ENCODE measurements at places on chromosomes 3 and 15.

DNA sequence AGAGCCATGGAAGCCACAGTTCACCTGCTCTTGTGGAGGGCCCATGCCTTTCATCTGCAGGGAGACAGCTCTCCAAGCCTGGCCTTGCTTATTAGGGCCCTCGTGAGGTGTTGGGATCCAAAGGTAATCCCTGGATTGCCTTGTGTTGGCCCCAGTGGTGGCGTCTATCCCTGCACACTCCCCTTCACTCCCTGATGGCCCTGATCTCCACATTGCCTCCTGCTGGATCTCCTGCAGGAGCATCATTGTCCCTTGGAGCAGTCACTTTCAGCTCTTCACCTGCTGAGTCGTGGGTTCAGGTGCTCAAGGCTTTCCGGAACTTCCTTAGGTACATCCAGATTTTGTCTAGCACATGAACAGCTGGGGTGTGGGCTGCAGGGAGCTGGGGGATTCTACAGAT is 7.0 kb downstream of the PPCDC start:
- no peak for DNase-seq

GRCh38 chr15:68749365-68749764 is 71.3 kb downstream of the ANP32A start:
- no peak for DNase-seq

DNA sequence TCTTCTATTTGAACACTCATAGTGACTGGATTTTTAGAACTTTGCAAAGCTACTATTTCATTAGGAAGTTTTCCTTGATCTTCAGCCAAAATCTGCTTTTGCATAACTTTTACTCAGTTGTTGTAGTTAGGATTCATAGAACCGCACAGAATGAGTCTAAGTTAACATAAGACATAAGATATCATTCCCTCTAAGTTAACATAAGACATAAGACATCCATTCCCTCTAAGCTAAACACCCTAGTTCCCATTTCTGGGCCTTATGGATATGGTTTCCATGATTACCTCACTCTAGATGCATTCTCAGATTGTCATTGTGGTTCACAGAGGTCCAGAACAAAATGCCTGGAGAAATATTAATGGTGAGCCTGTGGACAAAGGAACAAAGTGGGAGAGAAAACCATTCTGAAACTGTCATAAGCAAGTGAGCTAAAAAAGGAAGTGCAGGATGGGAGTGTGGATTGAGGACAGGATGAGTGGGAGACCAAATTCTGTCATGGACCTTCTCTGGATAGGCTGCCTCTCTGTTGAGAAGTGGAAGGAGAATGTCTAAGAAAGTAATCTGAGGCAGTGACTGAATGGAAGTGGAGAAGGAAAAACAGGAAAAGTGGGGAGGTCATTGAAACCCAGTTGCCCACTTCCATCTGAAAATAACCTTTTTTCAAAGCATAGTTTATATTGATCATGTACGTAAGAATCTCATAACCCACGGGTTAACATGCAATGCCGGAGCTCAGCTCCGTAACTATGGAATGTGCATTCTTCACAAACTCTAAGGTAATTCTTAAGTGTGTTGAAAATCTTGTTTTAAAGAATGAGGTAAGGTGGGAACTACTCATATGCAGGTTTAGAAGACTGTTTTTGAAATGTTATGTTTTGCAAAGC is 37.4 kb upstream of the SECISBP2L start:
- DNase-seq = no peak

- no peak for DNase-seq
Measured at GRCh38 chr3:89851974-89852621, 744.7 kb downstream of the EPHA3 start.

DNA sequence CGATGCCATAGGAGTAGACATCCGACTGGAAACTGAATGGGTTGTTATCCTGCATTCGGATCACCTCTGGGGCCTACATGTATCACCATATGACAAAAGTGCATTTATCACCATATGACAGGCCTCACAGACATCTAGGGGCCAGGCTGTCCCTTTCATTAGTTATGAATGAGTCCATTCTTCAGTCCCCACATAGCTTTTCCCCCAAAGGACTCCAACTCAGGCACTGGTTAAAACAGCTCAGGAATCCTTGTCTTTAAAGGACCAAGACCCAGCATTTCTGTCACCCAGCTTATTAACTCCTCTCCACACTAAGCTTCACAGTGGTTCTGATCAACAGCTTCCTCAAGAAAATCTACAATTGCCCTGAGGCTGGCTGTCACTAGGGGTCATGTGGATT is 28.3 kb downstream of the MKRN2 start:
- DNase-seq = no peak

- DNase-seq = no peak
Measured at GRCh38 chr15:78207641-78208340, 26.6 kb downstream of the ACSBG1 start.

DNA sequence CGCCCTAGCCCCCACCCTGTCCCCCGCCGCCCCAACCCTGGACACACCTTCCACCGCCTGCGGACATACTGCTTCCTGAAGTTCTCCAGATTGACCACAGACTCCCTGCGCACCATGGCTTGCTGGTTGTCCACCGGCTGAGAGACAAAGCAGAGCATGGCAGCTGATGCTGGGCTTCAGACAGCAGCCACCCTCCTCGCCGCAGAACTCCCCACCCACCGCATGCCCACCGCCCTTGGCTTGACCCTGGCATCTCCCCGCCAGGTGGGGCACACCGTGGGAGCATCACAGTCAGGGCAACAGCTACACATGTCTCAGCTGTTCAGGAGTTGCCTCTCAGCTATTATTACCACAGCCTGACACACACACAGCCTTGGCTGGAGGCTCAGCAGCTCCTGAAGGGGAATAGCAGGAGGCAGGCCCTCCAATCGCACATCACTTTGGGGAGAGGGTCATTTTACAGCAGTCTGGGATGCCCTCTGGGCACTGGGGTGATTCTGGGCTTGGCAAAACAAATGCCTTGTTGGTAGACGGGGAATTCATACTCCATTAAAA is 78.4 kb upstream of the HERC1 start:
- no peak for DNase-seq

DNA sequence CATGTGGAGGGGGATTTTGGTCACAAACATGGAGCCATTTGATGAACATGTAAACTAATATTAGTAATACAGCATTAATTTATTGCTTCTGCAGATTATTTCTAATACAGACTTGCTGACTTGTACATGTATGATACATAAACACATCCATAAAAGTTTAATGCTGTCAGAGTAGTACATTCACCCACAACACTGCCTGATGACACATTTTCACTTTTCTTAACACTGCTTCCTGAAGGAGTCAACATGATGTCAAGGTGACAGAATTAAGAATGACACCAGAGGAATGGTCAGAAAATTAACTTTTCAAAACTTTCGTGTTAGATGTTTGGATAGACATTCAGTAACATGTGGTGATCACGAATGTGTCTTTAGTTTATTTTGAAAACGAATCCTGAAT is 199.4 kb downstream of the SATB1 start:
- no peak for DNase-seq

DNA sequence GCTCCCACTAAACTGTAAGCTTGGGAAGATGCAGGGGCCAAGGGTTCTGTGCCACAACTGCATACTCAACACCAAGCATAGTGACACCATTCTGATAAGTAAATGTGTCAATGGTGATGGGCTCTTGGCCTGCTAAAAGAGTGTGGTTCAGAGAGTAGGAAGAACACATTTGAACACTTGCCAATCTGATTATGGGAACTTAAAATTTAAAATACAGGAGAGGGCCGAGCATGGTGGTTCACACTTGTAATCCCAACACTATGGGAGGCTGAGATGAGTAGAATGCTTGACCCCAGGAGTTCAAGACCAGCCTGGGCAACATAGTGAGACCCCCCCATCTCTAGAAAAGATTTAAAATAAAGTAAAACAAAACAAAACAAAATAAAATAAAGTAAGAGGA is 34.1 kb downstream of the PTPN9 start:
- DNase-seq = no peak

GRCh38 chr3:168427835-168428475 is 332.2 kb upstream of the GOLIM4 start:
- DNase-seq = no peak

- no peak for DNase-seq
Measured at GRCh38 chr3:196406811-196407470, 25.3 kb downstream of the UBXN7 start.

GRCh38 chr15:100900136-100900794 is 18.9 kb upstream of the LRRK1 start:
- no peak for DNase-seq

DNA sequence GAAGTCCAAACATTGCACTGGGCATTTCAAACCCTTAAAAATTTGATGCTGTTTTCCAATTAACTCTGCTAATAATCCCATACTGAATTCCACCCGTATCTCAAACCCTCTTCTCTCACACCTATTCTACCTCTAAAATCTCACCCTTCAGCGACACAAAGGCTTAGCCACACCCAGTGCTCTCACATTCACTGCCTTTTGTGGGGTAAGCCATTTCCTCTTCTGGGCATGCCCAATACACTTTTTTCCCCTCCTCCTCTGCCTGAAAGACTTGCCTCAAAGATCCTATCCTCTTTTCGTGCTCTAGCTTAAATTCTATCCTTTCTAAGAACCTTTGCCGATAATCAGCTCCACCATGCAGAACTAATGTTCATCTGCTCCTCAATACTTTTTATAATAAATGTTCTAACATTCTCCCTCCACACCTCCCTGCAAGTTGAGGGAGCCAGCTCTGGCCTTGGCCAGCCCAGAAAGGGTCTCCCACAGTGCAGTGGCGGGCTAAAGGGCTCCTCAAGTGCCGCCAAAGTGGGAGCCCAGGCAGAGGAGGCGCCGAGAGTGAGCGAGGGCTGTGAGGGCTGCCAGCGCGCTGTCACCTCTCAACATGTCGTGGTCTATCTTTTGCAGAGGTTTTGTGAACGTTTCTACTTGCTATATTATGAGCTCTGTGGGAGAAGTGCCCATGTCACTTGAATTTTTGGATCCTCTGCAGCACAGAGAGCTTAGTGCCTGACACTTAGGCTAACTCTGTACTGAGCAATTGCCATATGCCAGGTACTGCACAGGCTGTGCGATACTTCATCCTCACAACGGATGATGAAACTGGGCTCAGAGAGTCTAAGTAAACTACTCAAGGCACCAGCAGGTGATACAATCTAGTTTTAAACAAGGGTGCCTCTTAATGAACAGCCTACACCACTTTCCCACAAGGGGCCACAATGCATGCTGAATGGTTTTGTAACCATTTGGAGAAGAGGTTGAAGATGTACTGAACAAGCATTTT is 53.6 kb upstream of the BCL6 start:
- no peak for DNase-seq

GRCh38 chr15:72732086-72732485 is 46.1 kb downstream of the BBS4 start:
- no peak for DNase-seq
